Activated CD4-positive, alpha-beta T cell treated with anti-CD3 and anti-CD28 coated beads, Interleukin-2, Interleukin-6, amounts not matched to agents 100 ng/mL and 50 ng/mL, durations not matched to agents 16 hours and 8 hours (primary cell): ENCODE measurements at places on chromosomes 1 and 21.

- no peak for DNase-seq
Measured at GRCh38 chr1:65056234-65056633, 89.9 kb upstream of the JAK1 start.

DNA sequence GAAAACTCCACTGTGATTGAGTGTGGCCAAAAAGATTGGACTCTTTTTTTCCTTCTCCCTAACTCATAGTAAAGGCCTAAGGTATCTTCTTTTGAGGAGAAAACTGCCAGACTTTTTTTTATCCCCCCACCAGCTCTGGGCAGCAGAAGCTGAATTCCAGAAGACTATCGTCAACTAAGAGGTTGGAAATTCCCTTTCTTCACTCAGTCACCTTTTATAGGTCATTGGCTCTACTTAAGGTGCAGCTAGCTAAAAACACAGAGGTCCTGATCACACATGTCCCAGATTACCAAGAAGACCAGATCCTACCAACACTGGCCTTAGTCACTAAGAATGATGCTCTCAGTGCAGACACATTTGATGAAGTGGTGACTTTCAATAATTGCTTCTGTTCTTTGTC is 1441.2 kb downstream of the PLA2G4A start:
- DNase-seq: no peak

GRCh38 chr1:66711420-66711819 is 40.8 kb upstream of the DYNLT5 start:
- no peak for DNase-seq

DNA sequence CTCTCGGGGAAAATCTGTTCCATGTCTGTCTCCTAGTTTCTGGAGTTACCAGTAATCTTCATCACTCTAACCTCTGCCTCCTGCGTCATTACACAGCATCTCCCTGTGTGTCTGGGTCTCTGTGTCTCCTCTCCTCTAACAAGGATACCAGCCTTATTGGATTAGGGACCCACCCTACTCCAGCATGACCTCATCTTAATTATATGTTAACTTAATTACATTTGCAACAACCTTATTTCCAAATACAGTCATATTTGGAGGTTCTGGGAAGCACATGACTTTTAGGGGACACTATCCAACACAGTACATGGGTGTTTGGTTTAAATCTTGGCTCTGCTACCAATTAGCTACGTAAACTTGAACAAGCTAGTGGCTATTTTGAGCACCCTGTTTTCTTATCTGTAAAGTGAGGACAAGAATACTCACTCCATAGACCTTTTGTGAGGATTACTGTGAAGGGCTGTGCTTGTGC is 83.9 kb upstream of the SGIP1 start:
- DNase-seq: no peak

DNA sequence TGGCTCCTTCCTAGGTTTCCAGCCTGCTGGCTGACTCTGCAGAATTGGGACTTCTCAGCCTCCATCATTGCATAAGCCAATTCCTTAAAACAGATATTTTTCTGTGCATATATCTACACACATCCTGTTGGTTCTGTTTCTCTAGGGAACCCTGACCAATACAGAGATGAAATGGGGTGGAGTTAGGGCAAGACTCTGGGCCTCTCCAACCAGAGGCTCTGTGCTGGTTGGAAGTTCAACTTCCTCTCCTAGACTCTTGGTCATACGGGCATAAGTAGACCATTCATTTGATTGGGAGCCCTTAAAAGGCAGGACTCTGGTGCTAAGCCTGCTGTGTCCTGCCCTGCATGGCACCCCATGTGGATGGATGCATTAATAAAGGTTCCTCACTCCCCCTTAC is 55.0 kb downstream of the CNIH3 start:
- no peak for DNase-seq

GRCh38 chr1:225597926-225598575 is 54.9 kb downstream of the ENAH start:
- DNase-seq: no peak

- DNase-seq: peak; percentile 73
Measured at GRCh38 chr1:228646717-228647522, 88.4 kb upstream of the RHOU start.

DNA sequence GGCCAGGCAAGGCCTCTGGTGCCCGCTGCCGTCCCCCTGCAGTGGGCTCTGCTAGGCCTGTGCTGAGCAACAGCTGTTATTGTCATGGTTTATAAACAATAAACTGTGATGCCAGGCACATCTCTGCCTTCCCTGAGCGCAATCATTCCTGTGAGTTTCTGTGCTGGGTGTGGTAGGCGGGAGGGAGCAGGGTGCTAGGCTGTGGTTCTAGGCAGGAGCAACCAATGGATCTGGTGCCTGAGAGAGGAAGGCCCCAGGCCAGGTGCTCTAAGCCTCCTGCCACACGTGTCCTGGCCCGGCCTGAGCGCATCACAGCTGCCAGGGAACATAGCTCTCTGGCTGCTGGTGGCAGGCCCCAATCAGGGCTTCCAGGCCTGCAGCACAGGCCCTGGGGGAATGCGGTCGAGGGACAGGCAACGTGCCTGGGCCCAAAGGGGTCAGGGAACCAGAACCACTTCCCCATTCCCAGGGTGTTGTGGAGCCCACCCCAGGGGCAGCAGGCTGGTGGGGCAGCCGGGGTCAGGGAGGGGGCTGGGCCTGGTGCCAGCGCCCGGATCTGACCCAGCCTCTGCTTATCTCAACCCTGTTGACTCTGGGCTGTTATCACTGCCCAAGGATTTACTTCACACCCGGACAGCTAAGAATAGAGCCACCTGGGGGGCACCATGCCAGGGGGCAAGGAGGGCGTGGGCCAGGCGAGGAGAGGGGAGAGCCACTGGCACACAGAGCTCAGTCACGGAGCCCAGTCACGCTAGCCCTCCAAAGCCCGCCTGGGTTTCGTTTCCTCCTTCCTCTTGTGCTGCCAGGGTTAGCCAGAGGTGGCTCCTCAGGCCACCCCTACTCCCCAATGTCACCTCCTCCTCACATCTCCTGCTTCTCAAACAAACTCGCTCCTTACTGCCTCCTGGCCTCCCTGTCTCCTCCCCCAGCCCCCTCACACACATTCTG is 11.5 kb downstream of the TRIM46 start:
- no peak for DNase-seq

- peak; percentile 53 for DNase-seq
Measured at GRCh38 chr1:103514920-103515503, 10.5 kb upstream of the RNPC3 start.

- DNase-seq: peak; percentile 68
Measured at GRCh38 chr21:31130821-31131220, 92.5 kb upstream of the KRTAP19-8 start.

DNA sequence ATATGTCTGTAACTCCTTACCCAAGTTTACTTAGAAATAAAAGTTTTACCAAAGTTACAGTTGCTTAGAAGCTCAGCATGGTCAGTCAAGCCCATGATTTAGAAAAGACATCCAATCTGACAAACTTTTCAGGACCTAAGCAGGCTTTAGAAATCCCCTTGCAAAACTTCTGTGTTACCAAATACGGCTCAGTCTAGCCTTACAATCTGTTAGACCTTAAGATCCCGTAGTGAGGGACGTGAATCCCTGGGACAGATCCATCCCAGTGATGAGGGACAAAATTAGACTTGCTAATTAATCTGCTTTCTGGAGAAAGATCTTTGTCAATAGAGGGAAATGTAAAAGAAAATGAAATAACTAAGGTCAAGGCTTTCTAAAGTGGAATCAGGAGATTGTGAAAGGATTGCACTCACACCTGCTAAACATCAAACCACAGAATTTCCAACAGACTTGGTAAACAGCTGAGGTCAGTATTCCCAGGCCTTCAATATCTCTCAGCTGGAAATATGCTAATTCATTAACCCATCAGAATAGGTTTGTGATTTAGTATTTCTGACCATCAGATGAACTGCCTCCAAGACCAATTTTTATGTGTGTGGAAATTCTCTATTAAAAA is 375.3 kb downstream of the DUSP10 start:
- DNase-seq: no peak

GRCh38 chr1:207962716-207963426 is 51.9 kb upstream of the CD34 start:
- DNase-seq: no peak

- no peak for DNase-seq
Measured at GRCh38 chr1:150544204-150544603, 5.0 kb upstream of the ADAMTSL4 start.

GRCh38 chr1:38132681-38133080 is 86.1 kb upstream of the POU3F1 start:
- no peak for DNase-seq

GRCh38 chr1:11617314-11617713 is 36.9 kb downstream of the FBXO2 start:
- no peak for DNase-seq

GRCh38 chr1:41272601-41273000 is 30.5 kb upstream of the SCMH1 start:
- no peak for DNase-seq

GRCh38 chr1:204566583-204566955 is 50.4 kb downstream of the MDM4 start:
- DNase-seq: no peak

- DNase-seq: peak; percentile 44
Measured at GRCh38 chr1:107529511-107530149, 388.8 kb downstream of the NTNG1 start.

DNA sequence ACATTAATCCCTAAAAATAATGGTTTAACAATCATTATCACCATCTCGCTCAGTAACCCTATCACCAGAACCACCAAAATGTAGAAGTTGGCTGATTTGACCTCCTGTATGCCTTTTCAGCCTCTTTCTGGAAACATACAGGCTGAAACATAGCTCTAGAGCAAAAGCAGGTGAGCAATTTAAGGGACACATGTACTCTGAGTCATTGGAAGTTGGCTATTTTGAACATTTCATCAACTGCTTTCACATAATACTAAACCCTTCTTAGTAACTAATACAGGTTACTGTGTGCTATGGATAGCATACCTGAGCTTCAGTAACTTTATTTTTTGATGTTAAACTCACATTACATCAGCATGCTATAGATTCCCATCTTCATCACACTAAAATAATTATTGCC is 19.8 kb upstream of the DDAH1 start:
- no peak for DNase-seq

DNA sequence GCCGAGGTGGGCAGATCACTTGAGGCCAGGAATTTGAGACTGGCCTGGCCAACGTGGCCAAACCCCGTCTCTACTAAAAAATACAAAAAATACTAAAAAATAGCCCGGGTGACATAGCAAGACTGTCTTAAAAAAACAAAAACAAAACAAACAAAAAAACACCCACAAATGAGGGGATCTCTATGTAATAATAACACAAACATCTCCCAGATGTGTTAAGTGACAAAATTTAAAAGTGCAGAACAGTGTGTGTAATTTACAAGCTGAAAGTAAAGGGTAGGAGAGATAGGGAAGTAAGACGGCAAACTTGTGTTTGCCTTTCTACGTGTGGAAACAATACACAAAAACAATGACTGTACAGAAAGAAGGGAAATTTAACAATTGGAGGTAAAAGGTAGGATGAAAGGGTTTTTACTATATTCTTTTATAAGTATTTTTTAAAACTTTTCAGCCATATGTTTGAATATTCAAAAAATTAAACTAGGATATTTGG is 36.3 kb downstream of the ARID4B start:
- DNase-seq: no peak

- DNase-seq: no peak
Measured at GRCh38 chr21:44889625-44890337, 16.3 kb upstream of the PTTG1IP start.

DNA sequence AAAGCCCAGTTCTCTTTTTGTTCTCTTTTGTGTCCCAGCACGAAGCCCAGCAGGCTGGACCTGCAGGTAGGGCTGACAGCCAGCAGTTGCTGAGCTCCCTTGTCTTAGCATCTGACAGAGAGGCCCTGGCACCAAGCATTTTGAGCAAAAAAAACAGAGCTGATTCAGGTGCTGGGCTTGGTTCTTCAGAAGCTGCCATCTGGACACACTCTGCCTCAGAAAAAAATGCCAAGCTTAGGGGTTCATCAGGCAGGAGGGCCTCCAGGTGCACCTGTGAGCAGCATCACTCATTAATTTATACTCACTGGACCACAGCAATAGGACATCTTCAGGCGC is 167.1 kb upstream of the PLD5 start:
- DNase-seq: no peak

- DNase-seq: no peak
Measured at GRCh38 chr1:230970432-230970831, 8.2 kb downstream of the TTC13 start.

DNA sequence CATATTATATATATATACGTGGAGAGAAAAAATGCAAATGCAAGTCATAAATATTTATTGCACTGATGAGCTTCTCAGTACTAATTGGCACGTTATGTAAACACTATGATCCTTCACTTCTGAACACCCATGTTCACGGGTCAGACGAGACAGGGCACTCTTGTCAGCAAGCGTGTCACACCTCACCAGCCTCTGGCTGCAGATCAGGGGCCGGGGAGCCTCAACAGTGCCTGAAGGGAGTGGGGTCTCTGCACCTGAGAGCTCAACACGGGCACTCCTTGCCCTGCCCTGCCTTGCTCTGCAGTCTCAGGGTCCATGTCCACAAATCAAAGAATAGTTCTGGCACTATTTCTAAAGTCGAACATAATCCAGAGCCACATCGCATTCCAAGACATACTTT is 409 bp upstream of the HIVEP3 start:
- no peak for DNase-seq

GRCh38 chr1:89548122-89548857 is 23.7 kb downstream of the LRRC8B start:
- DNase-seq: no peak

GRCh38 chr21:31992391-31992790 is 119.6 kb downstream of the HUNK start:
- no peak for DNase-seq

DNA sequence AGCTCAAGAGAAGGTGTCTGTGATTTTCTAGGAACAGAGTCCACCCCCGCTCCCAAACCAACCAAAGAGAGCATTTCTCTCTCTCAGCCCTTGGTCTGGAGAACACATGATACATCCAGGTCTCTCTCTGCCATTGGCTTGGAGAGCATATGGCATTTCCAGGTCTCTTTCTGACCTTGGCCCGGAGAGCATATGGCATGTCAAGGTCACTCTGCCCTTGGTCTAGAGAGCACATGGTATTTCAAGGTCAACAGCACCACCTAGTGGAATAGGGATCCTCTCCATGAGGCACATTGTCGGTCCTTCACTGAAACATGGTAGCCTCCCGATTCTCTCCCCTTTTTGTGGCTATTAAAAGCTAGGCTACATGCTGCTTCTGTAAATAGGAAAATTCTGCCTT is 437.7 kb upstream of the OLFM3 start:
- DNase-seq: peak; percentile 57

DNA sequence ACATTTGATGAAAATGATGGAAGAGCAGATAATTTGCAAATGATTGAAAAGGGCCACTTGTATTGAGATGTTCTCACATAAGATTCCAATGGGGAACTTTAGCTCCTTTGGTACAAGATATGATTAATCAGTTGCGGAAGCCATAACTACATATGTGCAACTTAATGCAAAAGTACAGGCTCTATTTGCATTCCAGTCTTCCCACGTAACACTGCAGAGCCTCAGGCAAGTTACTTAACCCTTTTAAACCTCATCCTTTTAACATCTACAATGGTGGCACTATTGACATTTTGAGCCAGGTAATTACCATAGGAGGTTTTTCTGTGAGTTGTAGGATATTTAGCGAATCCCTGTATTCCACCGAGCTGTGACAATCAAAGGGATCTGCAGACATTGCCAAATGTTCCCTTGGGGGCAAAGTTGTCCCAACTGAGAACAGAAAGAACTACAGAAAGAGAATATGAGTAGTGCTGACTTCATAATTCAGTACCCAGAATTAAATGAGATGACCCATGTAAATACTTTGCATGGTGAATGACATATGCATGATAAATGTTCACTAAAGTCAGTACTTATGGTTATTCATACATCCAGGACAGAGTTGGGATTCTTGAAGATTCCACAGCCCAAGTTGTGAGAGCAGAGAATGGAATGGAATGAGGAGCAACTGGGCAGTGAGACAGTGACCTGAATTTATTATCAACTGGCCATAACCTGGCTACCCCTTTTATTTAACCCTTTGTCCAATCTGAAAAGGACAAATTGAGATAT is 62.6 kb downstream of the SPAG17 start:
- no peak for DNase-seq
